ENCODE measurements at places on chromosomes 5 and 9.

- no peak for DNase-seq
These were observed 910.2 kb upstream of the NUDT12 start for GRCh38 chr5:104472811-104473210.

DNA sequence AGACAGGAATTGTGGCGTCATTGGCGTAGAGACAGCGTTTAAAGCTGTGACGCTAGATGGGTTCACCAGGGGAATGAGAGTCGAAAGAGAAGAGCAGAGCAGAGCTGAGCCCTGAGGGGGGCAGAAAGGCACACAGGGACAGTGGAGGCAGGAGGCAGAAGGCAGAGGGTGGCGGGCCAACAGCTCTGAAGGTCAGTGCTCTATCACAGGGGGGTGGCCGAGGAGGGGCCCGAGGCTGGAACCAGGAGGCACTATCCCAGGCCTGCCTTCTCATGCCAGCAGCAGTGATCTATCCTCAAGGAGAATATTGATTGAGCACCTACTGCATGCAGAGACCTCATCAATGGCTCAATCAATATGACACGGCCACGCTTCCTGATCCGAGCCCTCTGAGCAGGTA lies 132.4 kb downstream of the KCNIP1 start:
- DNase-seq: no peak

GRCh38 chr5:160352308-160352707 lies 18.1 kb downstream of the C1QTNF2 start:
- DNase-seq: no peak

DNA sequence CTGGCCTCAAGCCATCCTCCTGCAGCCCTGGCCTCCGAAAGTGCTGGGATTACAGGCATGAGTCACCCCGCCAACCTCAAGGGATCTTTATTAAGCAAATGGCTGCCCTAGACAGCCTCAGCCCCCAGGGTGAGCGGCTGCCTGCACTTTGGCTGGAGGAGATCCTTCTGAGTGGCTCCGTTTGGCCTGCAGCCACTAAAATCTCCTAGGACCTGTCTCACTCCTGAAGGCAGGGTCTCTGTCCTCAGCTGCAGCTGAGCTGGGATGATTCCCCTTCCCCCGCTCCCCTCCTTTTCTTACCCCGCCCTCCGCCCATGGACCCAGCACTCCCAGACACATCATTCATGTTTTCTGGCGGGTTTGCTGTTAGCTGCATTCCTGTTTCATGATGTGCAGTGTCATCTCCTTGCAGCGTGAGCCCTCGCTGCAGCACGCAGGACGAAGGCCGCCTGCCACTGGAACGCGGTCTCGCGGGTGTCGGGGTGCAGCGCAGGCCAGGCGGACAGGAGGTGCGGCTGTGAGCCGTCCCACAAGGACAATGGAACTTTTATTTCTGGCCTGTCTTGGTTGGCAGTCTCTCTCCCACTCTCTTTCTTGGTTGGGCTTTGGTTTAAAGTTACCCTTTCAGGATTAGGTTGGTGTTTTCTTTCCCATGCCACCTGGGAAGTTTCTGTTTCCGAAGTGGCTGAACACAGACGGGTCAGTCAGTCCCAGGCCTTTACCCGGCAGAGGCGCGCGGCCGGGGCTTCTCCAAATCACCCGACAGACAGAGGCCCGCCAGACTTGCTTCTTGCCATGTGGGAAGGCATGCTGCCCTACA lies 137.1 kb downstream of the FOXD1 start:
- DNase-seq: no peak

DNA sequence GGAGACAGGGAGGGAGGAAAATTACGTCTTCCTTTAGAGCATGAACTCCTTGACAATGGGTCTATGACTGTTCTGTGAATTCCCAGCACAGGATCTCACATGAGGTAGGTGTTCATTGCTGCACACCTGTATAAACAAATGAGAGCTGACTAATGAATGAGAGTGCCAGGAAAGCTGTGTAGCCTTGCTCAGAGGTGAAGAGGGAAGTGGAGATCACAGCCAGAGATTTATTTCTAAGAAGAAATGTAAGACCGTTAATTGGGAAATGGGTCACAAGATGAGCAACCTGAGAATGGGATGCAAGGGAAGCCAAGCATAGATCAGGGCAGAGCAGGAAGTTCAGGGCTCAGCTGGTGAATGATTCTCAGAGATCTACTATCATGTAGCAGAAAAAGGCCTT lies 295.1 kb downstream of the CDK5RAP2 start:
- DNase-seq: no peak

GRCh38 chr9:114916481-114916880 lies 13.9 kb downstream of the TNFSF8 start:
- DNase-seq: no peak

DNA sequence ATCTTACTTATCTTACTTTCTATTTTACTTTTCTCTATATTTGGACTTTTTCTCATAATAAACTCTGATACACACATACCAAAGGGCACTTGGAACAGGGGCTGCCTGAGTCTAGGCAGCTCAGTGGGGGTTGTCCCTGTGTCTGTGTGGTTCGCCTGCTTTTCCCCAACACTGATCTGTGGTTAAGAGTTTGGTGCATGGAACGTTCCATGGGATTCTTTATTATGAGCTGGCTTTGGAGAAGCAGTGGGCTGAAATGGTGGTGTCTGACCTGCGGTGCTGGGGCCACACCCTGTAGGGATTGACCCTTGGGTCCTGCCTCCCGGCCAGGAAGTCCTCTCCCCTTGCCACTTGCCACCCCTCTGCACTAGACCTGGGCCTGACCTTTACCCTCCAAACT lies 47.4 kb downstream of the ANKRD33B start:
- no peak for DNase-seq

- no peak for DNase-seq
These were observed 23.9 kb upstream of the NIM1K start for GRCh38 chr5:43168175-43168574.

DNA sequence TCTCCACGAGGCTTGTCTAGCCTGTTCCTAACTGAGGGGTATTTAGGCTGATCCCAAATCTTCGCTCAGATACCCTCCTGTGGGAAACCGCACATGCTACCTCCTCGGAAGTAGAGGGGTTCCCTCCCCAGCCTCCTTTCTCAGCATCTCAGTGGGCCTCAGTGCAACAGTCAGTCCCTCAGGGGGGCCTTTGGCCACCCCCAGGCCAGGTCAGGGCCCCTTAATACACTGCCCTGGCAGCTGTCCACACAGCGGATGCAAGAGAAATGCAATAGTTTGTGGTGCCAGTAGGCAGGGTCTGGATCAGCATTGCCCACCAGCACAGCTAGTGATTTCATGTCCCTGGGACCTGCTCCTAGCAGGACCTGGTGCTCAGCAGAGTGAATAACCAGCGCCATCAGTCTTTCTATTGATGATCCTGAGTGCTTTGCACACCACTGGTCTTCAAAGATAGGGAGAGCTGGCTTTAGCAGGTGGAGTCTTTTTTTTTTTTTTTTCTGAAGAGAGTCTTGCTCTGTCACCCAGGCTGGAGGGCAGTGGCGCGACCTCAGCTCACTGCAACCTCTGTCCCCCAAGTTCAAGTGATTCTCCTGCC lies 7.5 kb downstream of the PLPP7 start:
- no peak for DNase-seq

DNA sequence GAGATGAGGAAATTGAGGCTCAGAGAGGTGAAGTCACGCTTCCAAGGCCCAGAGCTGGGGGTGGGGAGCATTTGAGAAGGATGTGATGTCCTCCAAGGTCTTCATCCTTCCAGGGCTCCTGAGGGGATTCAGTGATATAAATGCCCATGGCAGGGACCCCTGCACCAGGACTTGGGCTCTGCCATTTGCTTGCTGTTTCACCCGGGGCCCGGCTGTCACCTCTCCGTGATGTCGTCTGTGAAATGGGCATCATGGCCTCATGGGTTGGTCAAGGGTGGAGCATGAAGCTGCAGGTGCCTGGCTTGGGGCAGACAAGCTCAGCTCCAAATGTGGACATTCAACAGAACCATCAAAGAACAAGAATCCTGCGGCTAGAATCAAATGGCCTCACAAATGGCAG lies 253.1 kb downstream of the PBX3 start:
- DNase-seq: no peak

Data from progenitor cell of endocrine pancreas (in vitro differentiated cells).